ENCODE measurements at places on chromosomes 3 and 15.

DNA sequence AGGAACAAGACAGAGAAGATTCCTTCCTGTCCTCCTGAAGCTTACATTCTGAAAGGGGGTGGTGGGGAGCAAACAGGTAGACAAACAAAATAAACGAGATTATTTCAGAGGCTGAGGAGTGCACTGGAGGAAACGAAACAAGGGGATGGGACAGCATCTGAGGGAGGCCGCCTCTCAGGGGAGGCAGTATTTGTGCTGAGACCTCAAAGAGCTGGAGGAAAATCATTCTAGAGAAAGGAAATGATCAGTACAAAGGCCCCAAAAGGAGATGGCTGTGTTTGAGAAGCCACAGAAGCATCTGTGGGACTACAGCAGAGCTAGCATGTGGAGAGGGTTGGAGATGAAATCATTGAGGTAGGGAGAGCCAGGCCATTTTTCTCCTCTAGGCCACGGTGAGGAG, 55.1 kb downstream of the DCLK3 start:
- DNase-seq = no peak

- no peak for DNase-seq
Observed at GRCh38 chr15:39243396-39243795, 337.5 kb upstream of the THBS1 start.

GRCh38 chr3:25156626-25157025, 271.4 kb upstream of the RARB start:
- DNase-seq = no peak

DNA sequence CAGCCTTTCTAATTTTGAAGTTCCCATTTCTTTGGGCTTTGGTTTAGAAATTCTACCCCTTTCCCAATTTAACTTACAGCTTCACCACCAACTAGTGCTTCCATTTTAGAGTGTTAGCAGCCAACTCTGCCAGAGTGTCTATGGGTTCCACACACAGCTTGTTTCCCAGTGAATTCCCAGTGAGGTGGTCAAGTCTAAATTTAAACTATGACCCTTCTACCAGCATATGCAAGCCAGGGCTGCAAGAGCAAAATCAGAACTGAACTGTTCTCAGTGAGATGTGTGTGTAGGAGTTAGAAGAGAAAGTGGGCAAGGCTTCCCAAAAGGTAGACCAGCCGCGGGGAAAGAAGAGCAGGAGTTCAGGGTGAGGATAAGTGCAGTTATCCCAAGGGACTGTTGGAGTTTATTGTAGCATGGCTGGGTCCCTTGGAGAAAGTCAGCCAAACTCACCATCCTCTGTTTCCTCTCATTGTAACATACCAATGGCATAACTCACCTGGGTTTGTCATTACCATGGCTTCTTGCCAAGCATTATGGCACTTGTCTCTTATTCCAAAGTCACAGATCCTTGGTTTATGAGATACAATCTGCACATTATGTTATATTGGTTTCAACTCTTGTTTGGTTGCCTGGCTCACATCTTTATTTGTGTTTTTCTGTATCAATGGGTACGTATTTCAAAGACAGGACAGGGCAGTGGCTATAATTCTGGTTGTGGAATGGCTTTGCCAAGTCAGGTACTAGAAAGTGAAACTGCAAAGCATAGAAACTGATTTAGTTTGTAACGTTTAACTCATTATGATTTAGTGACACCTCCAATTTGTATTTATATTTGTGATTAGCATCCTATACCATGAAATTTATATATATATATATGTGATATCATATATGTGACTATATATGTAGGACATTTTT, 130.2 kb upstream of the UMPS start:
- DNase-seq = no peak

GRCh38 chr3:145719114-145719513, 441.9 kb downstream of the PLOD2 start:
- DNase-seq = no peak

Measured in hematopoietic multipotent progenitor cell treated with erythropoietin and hydrocortisone succinate and interleukin-3 and kit ligand, for 8 days (in vitro differentiated cells).